ENCODE measurements at places on chromosomes 1 and 21.

DNA sequence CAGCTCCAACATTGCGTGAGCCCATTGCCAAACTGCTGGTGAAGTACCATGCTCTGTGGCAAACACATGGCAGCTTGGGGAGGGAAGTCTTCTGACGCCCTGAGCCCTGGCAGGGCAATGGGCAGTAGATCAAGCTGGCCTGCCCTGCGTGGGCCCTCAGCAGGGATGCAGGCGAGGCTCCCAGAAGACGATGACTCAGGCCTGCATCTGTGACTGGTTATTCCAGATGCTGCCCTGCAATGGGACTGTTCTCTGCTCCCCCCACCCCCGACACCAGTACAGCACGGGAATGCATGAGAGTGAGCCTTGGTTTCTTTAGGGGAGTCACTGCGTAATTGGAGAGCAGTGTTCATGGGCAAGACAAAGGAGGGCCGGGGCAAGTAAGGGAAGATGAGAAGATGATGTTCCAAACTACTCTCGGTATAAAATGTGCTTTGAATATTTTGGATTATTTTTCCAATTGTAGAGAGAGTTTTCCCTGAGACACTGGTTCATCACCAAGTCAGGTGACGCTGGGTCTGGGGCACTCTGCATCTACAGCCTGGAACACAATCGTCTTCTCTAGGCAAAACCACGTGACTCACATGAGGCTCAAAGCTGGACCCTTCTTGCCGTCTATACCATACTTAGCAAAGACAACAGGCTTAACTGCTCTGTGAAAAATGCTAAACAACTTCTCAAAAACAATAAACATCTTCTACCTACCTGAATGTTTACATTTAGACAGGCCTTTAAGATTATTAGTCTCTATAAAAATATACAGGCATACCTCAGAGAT is 9.0 kb upstream of the C1orf198 start:
- DNase-seq = no peak

- no peak for DNase-seq
These were observed 268.5 kb downstream of the BRINP2 start for GRCh38 chr1:177439301-177439700.

DNA sequence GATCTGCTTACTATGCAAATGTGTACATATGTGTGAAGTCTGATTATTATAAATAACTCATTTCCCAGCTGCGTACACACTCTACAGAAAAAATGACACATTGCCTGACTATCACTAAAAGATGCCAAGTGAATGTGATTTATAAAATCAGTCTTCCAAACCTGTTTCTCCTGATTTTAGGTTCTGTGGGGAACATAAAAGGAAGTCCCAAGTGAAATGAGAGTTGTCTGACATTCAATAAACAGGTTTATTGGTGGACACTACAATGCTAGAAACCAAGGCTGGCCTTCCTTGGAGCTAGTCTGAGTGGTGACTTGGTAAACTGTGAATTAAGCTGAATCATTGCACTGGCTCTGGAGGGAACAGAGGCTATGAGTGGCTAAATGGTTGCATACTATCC is 287.9 kb upstream of the ESRRG start:
- DNase-seq = no peak

DNA sequence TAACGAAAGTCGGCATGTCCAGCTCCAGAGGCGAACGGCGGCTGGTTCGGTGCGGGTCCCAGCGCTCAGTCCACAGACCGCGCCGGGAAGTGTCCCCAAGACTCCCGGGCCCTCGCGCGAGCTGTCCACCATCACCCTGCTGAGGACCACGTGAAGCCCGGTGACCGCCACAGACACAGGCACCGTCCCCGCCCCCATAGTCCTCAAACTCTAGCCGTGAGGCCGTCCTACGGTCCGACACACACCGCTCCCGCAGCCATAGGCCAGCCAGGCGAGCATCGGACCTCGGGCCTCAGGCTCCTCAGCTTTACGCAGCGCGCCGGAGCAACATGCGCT is 535 bp downstream of the SETD4 start:
- no peak for DNase-seq

DNA sequence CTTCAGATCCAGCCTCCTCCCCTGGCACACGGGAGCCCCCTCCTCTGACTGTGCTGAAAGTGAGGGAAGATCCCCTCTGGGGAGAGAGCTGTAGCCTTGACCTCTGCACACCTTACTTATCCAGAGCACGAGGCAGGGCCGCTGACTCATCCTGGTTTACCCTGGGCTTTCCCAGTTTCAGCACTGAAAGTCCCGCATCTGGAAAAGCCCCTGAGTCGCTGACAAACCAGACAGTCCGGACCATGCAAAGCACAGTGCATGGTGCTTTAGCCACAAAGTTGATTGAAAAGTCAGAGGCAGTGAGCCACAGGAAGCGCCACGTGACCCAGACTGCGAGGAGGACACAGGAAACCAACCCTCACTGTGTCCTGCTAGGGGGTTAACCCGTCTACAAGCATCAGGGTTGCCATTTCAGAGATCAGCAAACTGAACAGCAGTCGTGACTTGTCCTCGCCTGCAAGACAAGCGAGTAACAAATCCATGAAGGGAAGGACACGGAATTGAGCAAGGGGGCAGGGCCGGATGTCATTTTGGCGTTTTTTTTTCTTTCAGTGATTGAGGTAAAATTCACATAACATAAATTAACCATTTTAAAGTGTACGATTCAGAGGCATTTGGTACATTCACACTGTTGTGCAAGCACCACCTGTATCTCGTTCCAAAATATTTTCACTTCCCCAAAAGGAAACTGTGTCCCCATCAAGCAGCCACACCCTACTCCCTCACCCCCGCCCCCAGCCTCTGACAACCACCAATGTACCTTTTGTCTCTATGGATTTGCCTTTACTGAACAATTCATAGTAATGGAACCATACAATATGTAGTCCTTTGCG is 19.9 kb upstream of the IFNGR2 start:
- DNase-seq = peak; percentile 75

GRCh38 chr1:2415801-2416208 is 3.4 kb upstream of the PEX10 start:
- DNase-seq = peak; percentile 52

- no peak for DNase-seq
These were observed 98.4 kb upstream of the WNT4 start for GRCh38 chr1:22241250-22241649.

DNA sequence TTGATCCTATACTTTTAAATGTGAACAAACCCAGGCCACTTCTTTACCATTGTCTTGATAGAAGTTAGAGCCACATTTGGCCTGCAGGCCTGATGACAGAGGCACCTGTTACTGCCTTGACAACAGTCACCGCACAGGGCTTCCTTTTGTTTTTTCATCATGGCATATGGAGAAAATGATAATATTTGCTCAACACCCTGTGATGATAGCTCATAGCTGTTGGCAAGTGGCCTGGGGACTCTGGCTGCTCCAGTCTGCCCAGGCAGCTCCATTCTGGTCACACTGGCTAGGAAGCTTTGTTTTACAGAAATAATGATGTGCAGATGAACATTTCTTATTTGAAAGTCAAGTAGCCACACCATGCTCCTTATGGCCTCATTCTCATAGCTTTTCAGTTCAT is 89.6 kb upstream of the GPR88 start:
- DNase-seq = no peak

DNA sequence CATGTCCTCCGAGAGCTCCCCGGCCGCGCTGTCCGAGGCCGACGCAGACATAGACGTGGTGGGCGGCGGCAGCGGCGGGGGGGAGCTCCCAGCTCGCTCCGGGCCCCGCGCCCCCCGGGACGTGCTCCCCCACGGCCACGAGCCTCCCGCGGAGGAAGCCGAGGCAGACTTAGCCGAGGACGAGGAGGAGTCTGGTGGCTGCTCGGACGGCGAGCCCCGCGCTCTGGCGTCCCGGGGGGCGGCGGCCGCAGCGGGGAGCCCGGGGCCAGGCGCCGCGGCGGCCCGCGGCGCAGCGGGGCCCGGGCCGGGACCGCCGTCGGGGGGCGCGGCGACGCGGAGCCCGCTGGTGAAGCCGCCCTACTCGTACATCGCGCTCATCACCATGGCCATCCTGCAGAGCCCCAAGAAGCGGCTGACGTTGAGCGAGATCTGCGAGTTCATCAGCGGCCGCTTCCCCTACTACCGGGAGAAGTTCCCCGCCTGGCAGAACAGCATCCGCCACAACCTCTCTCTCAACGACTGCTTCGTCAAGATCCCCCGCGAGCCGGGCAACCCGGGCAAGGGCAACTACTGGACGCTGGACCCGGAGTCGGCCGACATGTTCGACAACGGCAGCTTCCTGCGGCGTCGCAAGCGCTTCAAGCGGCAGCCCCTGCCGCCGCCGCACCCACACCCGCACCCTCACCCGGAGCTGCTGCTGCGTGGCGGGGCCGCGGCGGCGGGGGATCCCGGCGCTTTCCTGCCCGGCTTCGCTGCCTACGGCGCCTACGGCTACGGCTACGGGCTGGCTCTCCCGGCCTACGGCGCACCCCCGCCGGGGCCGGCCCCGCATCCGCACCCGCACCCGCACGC is 547 bp downstream of the FOXD2 start:
- DNase-seq = peak; percentile 42

- no peak for DNase-seq
These were observed 18.7 kb upstream of the SPOCD1 start for GRCh38 chr1:31834501-31834900.

DNA sequence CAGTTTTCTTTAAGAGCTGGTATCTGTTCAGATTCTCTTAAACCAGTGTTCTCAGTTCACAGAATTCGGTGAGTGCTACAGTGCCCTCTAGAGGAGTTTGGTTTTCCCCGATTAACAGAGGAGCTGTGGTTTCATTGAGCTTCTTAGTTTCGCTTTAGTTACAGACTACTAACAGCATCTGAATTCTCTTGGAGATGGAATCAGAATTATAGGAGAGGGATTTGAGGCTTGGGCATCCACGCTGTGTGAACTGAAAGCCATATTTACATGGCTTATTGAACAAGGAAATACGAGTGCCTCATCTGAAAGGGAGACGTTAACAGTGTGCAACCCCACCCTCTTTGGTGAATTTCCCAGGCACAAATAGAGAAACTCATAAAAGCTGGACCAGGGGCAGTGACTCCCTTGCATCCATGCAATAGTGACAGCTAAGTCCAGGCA is 202.0 kb downstream of the USH2A start:
- no peak for DNase-seq

GRCh38 chr1:150429805-150430204 is 57.4 kb upstream of the TARS2 start:
- DNase-seq = no peak

GRCh38 chr1:116989835-116990234 is 11.7 kb upstream of the CD101 start:
- DNase-seq = no peak

- no peak for DNase-seq
These were observed 19.6 kb downstream of the C21orf91 start for GRCh38 chr21:17799414-17800164.

- DNase-seq = no peak
These were observed 26.1 kb upstream of the NMNAT2 start for GRCh38 chr1:183444243-183444642.

DNA sequence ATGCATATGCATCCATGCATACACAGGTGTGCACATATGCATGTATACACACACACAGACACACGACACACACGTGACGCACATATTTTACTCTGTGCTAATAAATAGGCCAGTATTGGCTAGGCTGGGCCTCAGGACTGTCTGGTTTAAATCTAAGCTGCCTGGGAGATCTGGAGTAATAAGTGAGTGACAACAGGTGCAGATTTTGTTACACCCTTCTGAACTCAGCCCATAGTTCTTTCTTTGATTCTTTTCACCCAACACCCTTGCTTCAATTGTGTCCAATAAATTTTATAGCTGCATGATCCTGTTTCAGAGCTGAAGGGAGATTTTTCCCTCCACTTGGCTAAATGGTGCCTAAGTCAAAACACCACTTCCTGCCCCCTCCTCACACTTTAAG is 132.8 kb downstream of the FGGY start:
- no peak for DNase-seq

- DNase-seq = no peak
These were observed 42.5 kb downstream of the IFI44 start for GRCh38 chr1:78691995-78692747.

- DNase-seq = no peak
These were observed 103.2 kb upstream of the JUN start for GRCh38 chr1:58887059-58887458.

GRCh38 chr1:27176954-27177353 is 22.0 kb upstream of the SLC9A1 start:
- no peak for DNase-seq

DNA sequence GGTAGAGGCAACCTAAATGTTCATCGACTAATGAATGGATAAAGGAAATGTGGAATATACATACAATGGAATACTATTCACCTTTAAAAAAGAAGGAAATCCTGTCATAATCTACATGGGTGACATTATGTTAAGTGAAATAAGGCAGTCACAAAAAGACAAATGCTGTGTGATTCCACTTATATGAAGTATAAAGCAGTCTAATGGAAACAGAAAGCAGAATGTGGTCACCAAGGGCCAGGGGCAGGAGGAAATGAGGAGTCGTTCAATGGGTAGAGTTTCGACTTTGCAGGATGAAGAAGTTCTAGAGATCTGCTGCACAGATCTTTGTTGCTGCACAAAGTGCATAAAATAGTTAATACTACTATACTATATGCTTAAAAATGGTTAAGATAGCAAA is 7.8 kb downstream of the DIPK1A start:
- DNase-seq = peak; percentile 46

DNA sequence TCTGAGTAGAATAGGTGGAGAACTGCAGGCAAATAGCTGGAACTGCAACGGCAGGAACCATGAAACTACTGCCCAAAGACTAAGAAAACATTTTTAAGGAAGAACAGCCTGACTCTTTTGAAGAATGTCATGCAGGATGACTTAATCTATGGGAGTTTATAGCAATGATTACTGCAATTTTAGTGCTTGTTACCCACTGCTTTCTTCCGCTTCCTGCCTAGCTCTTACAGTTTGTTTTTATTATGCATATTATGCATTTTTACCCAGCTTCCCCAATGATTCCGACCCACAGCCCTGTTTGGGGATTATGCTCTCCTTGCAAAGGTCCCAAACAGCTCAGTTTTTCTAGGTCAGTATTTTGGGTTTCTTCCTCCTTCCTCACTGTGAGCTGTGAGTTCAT is 71.2 kb downstream of the PCNX2 start:
- no peak for DNase-seq

DNA sequence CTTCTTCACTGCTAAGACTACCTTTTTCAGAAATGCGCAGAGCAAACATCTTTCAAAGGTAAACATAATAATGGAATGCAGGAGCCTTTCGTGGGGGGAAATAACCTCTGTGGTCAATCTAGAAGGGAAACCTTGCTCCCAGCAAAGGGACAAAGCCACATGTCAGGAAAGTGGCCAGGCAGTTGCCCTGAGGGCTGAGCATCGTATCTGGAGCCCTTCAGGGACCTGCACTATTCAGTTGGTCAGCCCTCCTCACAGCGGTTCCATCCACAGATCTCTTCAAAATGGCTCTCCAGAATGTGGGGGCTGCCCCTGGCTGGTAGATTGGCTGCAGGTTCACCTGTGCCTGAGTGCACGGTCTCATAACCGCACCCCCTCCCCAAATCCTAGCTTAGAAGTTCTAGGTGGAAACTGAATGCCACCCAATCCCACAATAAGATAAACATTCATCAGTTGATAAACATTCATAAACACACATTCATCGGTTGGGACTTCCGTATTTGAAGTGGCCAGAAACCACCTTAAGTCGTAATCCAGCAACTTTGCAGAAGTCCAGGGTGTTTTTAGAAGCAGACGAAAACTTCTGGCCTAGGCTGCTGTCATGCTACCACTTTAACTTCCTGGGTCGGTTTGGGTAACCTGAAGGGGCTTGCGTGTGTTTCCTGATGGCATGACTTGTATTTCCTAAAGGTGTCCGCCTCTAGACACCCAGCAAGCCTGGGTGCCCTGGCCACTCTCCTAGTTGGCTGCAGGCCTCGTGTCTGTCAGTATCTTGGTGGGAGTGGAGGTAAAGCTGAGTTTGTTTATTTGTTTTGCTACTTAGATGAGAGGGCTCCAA is 50.5 kb downstream of the RASSF5 start:
- peak; percentile 40 for DNase-seq
